ENCODE measurements at places on chromosomes 6 and 20.

DNA sequence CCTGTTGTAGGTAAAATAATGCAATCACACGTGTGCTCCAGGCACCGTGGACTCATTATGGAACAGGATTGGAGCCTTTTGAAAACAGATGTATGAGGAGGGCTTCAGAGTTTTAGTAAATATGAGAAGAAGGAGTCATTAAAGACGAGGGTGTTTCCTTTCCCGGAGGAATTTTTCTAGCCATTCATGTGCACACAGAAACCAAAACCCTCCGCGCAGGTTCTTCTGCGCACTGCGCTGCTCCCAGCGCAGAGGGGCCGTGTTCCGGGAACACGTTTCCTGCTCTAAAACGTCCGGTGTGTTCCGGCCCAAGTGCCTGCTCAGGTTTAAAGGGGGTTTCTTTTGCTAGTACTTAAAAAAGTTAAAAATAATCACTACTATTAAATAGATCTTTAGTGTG lies 11.6 kb downstream of the GPR31 start:
- peak; percentile 2 for DNase-seq

DNA sequence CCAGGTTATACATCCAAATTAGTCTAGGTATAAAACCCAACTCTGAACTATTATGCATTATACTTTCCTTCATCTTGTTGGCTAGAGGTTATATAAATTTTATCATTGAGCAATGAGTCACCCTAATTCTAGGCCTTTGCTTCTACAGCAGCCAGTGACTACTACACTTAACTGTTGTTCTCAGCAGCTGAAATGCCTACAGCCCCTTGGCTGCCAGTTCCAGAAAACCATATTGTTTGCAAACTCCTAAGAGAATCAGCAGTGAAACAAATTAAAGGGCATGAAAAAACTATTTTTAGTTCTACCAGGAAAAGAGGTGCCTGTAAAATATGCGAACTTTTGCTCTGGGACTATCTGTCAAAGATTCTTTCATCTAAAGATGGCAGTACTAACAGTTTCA lies 292.8 kb downstream of the FRK start:
- DNase-seq: no peak

DNA sequence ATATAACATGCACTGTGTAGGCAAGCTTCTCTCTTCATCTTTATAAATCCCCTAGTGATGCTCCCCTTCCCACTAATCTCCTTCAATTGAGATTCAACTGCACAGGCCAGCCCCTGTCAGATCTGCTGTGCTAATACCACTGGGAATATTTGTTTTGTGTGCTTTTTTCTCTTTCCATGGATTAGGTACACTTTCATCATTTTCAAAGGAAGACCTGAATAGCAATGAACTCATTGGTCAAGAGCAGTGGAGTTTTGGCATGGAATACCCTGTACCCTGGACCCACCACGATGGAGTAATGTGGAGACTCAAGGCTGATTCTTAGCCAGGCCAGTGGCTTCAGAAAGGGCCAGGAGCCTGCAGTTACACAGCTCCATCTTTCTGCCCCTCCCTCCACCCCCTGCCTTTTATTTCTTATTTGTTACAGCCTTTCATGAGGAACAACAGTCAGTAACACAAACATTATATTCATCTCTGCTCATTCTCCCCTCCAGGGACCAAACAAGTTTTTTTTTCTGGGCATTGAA lies 75.4 kb upstream of the KCNG1 start:
- no peak for DNase-seq

DNA sequence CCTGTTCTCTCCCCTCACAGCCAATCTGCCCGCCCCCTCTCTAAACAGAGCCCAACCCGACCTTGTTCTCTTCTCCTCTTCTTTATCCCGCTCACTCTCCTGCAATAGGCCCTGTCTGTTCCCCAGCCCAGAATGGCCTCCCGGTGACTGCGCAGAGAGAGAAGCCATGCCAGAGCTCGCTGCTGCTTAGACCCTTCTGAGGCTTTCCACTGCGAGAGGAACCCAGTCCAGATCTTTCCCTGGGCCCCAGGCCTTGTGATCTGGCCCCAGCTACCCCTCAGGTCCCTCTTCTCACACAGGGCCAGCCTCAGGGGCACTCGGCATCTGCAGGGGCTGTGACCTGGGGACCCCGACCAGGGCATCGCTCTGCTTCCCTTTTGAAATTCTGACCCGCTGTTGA lies 58.1 kb downstream of the TMEM242 start:
- DNase-seq: no peak

- DNase-seq: no peak
These were observed 156.7 kb downstream of the LPA start for GRCh38 chr6:160507420-160507819.

GRCh38 chr6:154805288-154805911 lies 72.2 kb downstream of the SCAF8 start:
- DNase-seq: peak; percentile 78

DNA sequence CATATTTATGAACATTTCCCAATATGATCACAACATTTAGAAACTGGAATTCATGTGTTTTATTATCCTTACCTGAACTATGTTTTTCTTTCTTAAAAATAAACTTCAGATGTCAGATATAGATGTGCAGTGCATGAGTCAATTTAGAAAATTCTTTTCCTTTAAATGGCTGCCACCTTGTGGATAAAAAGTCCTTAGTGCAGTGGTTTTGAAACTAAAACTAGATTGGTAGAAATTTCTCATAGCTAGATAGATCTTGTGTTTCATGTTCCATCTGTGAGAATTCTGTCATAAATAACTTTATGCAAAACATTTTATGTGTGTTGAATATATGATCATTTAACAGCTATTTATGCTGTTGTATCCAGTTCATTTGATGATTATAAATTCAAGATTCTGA lies 134.9 kb downstream of the KLHL32 start:
- DNase-seq: peak; percentile 62

GRCh38 chr6:6470123-6470522 lies 118.4 kb upstream of the LY86 start:
- DNase-seq: no peak

GRCh38 chr6:106116125-106116832 lies 30.1 kb downstream of the PRDM1 start:
- DNase-seq: peak; percentile 65

DNA sequence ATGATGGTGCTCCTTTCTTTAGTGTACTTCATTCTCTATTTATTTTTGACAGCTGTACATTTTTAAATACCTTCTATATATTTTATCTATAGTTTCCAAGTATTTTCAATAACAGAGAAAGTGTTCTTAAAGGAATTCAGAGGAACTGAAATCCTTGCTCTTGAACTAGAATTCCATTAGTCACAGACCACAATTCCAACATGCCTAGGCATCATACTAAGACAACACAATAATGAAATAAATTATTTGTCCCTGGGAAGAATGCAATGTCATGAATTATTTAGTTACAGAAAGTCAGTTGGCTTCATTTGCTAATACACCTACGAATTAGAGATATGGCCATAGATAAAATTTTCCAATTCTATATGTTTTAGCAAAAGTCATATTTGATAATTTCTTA lies 671.2 kb downstream of the EPHA7 start:
- no peak for DNase-seq

DNA sequence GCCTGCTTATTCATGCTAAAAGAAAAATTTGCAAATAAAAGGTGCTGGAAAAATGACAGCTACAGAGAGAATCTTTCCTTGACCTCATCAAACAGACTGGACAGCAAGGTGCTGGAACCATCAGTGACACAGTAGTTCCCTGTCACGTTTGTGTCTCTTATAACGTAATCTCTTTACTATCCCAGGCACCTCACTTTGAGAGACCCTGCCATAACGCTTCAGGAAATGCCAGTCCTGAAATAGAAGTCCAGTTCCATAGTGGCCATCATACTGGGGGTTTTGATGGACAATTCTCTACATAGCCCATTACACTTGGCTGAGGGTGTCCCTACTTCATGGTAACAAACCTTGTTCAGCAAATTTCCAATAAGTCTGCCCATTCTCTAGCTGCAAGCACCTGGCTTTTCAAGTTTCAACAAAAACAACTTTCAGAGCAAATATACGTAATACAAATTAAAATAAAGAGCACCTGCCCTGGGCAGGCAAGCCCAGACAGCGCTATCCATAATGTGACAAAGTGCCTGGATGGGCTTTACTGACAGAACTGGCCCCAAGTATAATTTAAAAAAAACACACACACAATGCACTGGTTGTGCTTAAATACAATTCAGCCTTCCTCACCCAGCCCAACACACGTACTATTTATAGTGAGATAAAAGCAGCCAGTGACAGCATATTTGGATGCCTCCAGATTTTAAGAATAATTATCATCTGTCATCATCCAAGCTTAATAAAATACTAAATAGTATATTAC lies 38.7 kb downstream of the CNKSR3 start:
- no peak for DNase-seq

DNA sequence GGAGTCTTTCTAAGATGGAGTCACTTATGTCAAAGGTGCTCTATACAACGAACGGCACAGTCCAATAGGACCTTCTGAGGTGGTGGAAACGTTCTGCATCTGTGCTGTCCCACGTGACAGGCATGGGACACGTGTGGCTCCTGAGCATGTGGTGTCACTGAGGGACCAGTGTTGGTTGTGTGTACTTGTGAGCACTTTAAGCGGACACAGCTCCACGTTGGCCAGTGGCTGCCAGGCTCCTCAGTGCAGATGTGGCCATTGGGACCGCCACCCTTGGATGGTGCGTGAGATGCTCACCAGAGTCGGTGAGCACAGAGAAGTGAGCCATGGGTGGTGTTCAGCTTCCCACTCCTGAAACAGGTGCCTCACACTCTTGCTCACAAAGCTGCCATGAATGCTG lies 110.0 kb downstream of the SYNDIG1 start:
- DNase-seq: no peak

GRCh38 chr6:12882761-12883290 lies 166.3 kb downstream of the PHACTR1 start:
- no peak for DNase-seq

GRCh38 chr6:4910037-4910760 lies 93.6 kb downstream of the RPP40 start:
- DNase-seq: no peak

DNA sequence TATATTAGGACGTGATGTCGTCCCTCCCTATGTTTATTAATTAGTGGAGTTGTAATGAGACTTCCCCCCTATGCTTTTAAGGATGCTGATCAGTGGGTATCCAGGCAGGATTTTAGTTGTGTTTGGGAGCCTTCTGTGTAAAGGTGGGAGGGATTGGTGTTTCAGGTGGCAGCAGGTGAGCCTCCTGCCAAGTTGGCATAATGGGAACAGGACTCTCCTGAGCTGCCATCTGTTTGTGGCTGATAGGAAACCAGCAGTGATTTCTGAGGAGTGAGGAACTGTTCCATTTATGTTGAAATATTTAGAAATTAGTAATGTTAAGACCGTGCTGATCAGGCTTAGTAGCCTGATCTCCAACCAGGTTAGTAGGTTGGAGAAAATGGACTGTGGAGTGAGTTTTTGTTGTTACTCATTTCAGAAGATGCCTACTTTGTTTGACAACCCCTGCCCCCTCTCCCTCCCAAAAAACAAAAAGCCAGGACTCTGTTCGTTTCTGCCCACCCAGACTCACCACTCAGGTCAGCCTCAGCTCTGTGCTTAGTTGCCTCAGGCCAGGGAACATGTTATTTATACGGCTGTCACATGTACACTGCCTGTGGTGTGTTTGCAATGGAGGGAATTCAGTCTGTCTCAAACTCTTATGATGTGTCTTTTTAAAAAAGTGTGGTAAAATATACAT lies 55.4 kb upstream of the TULP4 start:
- no peak for DNase-seq

DNA sequence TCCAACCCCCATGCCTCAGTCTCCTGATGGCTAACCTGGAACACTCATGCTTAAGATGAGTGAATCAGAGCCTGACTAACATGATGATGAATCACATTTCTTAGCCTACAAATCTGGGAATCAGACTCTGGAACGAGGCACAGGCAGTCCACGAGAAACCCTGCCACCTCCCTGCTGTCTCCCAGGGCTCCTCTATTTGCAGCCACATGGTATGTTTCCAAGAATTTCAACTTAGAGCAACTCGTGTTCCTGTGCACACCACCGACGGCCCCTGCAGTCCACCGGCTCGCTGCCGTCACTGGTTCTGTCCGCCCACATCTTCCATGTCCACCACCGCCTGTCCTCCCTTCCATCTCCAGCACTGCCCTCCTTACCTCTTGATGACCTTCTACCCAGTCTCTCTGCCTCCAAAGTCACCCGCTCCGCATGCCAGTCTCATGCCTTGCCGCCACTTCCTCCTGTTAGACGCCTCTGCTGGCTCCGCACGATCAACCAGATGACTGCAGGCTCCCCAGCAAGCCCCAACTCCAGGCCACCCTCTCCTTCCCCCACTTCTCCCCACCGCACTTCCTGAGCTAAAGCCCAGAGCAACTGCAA lies 87.6 kb downstream of the AGPAT4 start:
- DNase-seq: peak; percentile 71

- DNase-seq: no peak
These were observed 826.9 kb upstream of the EYS start for GRCh38 chr6:66533921-66534404.

DNA sequence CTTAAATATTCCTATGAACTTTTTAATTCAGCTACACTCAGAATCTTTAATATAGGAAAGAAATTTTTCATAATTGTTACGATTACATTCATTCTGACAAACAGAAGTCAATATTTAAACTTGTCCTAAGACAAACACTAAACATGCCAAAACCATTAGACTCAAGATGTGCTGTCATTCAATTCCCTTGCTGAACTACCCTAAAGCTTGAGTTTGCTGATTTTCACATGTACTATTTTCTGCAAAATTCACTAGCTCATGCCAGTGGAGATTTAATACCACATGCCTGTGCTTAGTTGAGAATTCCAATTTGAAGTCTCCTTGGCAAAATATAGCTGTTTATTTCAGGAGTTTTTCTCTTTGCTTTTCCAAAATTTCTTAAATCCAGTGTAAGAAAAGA lies 448.0 kb downstream of the COL12A1 start:
- no peak for DNase-seq

DNA sequence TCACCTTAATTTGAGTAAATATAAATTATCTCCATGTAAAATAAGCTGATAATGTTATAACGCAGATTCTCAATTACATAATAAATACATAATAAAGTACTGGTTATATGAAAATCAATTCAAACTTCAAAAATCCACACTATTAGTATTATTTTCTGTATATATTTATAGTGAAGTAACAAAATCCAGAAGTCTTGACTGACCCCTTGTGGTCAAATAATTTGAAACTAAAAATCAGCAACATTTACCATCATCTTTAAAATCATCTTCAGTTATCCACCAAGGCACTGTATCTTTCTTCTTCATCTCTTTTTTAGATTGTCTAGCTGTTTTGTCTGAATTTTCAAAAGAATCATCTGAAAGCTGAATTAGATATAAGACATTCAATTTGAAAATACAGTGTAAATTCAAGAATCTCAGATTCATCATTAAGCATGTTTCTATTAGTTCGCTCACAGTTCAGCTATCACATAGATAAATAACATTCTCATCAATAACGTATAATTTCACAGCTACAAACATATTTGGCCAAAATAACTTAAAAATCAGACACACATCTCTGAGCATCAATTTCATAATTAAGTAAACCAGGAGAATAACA lies 6.5 kb downstream of the CEP162 start:
- DNase-seq: peak; percentile 64

- DNase-seq: no peak
These were observed 109.9 kb downstream of the SLC24A3 start for GRCh38 chr20:19322061-19322985.
